ENCODE measurements at places on chromosomes 12 and 14. TPM values are rescaled to one million over a fixed set of nuclear protein-coding genes. Genes with fewer than 3 reads are reported as not detected.

The SLCO1B3 gene
- not detected for total RNA-seq

The BIN2 gene
- not detected for total RNA-seq

The NEMF gene
- 57.7 TPM for total RNA-seq

The CD163L1 gene
- total RNA-seq: 3.5 TPM

The CIROP gene
- total RNA-seq: not detected
